Caki2 (cell line): ENCODE measurements at places on chromosomes 1 and 21. TPM values are rescaled to one million over a fixed set of nuclear protein-coding genes. Genes with fewer than 3 reads are reported as not detected.

- DNase-seq, result peak; percentile 18
These were observed 28.1 kb downstream of the RNF187 start for GRCh38 chr1:228515200-228515834.

DNA sequence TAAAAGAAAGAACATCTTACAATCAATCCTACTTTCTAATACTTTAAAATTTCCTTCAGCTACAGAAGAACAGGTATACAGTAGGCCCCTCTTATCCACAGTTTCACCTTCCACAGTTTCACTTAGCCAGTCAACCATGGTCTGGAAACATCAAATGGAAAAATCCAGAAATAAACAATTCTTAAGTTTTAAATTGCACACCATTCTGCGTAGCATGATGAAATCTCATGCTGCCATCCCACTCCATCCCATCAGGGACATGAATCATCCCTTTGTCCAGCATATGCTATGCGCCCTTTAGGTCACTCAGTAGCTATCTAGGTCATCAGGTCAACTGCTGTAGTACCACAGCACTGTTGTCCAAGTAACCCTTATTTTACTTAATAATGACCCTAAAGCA, 67.7 kb downstream of the HSF2BP start:
- no peak for DNase-seq

GRCh38 chr1:39692152-39693074, 1.2 kb upstream of the HPCAL4 start:
- no peak for DNase-seq

TSPEAR gene
- total RNA-seq, result not detected in 2 replicates

USP48 gene
- total RNA-seq, result 12.5 and 19.3 TPM in 2 replicates

DNA sequence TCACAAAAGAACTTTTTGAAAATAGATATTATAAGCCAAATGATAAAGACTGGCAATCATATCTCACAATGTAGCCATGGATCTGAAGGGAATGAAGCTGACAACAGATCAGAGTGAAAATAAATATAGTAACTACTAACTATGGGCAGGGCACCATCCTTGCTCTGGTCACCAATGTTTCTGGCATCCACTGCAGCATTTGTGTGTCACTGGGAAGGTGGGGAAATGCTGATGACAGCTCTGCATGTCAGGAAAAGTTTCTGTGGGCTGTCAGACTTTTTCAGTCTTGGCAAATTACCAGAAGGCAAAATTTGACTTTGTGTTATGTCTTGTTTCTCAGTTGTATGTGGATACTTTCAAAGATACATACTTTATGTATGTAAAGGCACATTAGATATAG, 195.6 kb downstream of the ZNF326 start:
- no peak for DNase-seq

- DNase-seq, result no peak
These were observed 1162.0 kb upstream of the TMPRSS15 start for GRCh38 chr21:19565587-19565986.

- DNase-seq, result no peak
These were observed 300.8 kb downstream of the HHIPL2 start for GRCh38 chr1:222247081-222247480.

MEX3A gene
- 0.64 and 2.0 TPM in 2 replicates for total RNA-seq

RRP1B gene
- 23.5 and 28.8 TPM in 2 replicates for total RNA-seq

GRCh38 chr1:40651138-40651857, 14.2 kb downstream of the RIMS3 start:
- DNase-seq, result no peak

DNA sequence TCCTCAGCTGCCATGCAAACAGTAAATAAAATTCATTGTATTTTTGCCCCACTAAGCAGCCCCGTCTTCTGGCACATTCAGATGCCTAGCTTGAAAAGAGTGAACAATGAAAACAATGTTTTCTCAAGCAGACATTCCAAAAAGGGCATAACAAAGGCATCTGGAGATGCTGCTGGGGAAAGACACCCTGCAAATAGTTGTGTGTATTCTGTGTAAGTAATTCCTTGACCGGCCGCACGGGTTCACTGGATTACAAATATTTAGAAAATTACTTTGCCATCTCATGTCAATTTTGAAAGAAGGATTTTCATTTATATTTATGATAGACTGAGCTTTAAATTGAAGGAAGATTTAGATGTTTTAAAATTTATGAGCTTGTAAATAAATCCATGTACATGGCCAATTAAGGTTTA, 142.2 kb downstream of the SLC45A1 start:
- DNase-seq, result no peak

GJC2 gene
- total RNA-seq, result 0.10 TPM in 1 of 2 replicates, not detected in the other

DNA sequence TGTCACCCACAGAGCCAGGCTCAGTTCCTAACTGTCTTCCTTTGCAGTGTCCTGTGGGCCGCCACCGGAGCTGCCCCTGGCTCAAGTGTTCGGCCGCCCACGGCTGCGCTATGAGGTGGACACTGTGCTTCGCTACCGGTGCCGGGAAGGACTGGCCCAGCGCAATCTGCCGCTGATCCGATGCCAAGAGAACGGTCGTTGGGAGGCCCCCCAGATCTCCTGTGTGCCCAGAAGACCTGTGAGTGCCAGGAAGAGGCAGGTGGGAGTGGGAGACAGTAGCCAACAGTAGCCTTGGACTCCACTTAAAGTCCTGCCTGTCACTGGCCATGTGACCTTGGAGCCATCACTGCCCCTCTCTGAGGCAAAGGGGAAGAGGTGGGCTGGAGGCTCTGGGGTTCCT, 16.6 kb downstream of the BCAN start:
- DNase-seq, result no peak

DNA sequence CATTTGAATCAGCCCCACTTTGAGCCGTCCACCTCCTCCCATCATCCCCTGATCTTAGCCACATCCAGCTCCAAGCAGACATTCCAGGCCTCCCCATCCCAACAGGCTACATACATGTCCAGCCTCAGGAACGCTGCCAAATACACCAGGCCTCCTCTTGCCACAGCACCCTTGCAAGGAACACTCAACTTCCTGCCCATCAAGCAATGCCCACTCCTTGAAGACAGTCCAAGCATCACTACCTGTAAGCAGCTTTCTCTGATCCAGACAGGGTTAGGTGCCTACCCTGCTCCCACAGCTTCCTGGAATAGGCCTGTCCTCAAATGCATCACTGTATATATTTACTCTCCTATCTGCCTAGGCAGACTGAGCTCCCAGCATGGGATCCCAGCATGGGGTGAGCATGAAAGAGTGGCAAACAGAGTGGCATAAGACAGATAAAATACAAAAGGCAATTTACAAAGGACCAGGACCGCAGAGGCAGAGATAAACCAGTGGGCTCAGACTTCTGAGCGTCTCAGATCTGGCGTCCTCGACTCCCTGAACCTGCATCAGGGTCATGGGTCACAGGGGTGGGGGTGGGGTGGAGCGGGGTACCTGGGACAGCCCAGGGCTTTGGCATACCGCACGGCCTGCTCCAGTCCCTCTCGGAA, 816 bp downstream of the HYI start:
- DNase-seq, result peak; percentile 22

- DNase-seq, result no peak
These were observed 30.6 kb upstream of the MRPS6 start for GRCh38 chr21:34042735-34043134.

GRCh38 chr1:198880397-198880796, 241.6 kb downstream of the PTPRC start:
- no peak for DNase-seq

DNA sequence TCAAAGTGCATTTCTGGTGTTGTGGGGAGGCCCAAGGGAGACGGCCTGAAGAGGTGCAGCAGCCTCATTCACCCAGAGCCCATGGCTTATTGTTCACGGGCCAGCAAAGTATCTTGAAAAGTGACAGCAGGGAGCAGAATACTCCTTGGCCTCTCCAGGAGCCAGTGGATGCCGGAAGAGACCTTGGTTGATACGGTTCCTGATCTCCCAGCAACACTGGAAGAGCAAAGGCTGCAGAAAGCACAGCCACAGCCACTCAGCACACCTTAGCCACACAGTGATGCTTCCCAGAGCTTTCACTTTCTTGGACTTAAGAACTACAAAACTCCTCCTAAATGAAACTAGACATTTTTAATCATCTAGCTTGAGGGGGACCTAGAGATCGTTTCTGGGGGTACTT, 64.3 kb upstream of the TENT5C start:
- no peak for DNase-seq

COL6A1 gene
- 95.8 and 146 TPM in 2 replicates for total RNA-seq

DNA sequence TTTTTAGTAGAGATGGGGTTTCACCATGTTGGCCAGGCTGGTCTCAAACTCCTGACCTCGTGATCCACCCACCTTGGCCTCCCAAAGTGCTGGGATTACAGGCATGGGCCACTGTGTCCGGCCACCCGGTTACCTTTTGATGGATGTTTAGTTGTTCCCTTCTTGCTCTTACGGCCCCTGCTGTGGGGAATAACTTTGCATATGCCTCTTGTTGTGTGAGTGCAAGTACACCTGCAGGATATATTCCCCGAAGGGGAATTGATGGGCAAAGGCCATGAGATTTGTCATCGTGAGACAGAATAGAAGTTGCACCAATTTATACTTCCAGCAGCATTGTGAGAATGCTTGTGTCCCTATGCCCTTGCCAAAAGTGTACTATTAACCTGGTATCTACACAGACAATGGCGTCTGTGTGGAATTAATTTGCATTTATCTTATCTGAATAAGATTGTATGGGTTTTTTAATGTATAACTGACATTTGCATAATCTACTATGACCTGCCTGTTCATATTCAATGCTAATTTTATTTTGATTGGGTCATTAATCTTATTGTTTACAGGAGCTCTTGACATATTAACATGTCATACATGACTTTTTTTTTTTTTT, 8.1 kb downstream of the IL6R start:
- DNase-seq, result no peak

- DNase-seq, result no peak
These were observed 118.2 kb upstream of the GRIK3 start for GRCh38 chr1:37152491-37152890.

DNA sequence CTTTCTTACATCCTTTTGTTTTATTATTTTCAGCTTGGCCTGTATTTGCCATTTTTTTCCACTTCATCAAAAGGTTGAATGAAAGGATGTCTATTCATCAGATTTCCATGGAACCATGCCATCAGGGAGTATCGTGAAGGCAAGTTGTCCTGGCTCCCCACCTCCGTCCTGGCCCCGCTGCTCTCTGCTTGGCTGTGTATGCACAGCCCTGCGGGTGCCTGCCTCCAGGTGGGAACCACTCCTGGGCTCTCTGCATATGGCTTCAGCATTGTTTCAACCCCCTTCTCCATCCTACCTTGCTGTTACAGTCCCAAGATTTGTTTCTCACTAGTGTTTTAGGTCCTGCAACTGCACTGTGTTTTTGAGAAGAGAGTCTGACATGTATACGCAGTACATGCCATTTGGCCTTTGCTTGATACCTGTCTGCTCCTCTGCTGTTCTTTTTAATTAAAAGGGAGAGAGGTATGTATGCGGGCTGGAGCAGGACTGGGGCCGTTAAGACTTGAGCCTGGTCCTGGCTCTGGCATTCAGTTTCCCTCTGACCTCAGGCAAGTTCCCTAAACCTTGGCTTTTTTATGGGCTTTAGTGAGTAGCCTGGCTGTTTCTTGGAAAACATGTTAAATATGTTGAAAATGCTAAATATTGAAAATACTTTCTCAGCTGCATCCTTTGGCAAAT, 69.9 kb upstream of the GCLM start:
- no peak for DNase-seq

DNA sequence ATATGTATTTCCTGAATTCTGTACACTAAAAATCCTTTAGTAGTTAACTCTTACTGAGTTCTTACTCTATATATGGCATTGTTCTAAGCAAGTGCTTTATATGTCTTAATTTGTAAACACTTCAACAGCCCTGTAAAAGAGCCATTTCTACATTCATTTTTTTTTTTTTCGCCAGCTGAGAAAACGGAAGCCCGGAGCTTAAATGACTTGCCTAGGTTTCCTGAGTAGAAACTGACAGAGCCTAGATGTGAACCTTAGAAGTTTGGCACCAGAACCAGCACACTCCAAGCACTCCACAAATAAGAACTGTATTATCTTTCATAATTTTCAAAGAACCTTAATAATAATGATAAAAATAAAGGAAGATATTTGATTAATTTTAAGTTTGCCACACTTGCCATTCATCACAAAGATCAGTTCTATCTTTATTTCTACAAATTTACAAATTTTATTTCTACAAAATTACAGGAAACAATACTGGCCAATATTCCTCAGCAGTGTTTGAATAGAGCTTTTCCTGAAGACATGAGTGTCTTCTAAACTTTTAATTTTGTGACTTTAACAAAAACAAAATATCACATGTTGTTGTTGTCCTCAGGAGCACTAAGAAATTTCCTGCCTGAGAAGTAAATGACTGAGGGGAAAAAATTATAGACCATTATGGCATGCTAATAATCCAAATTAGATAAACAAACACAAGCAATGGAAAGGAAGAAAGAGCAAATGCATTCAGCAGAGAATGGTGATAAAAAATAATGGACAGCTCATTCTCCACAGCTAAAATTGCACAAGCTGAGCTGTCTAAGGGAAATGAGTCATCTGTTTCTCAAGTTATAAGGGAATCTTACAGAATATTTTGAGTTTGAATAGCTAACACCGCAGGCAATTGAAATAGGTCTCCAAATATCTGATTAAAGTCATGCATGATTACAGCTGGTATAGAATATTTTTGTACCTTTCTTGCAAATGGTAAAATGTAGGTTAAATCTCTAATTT, 71.2 kb downstream of the DPYD start:
- DNase-seq, result peak; percentile 27

DNA sequence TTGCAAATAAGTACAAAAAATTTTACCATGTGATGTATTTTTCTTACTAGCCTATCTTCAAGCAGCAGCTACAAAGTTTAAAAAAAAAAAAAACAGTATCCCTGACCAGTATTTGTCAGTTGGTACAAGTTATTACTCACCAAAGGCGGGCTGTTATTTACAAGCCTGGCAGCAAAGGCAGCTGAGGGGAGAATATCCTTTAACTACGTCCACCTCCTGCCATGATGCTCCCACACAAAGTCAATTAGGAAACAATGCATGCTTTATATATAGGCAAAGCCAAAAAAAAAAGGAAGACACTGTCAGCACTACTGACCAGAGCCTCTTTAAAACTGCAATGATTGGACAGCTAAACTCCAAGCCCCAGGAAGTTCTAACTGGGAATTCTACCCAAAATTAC, 13.7 kb downstream of the PSMA5 start:
- no peak for DNase-seq

DNA sequence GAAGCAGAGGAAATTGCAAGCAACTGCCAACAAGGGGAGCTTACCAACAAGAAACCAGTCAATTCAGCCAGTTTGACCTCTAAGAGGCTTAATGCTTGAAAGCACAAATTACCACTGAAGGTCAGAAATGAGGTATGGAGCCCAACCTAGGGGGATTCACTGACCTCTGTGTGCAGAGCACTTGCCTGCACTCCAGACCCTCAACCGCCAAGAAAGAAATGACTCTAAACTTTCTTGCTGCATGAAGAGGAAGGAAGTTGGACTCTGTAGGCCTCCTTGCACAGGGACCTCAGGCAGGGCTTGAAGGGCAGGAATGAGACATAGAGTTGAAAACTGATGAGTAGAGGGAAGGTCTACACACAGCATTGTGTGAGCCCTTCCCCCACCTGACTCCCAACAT, 10.0 kb downstream of the ARMH1 start:
- DNase-seq, result no peak
